Stimulated activated CD4-positive, alpha-beta T cell treated with anti-CD3 and anti-CD28 coated beads, Interleukin-1b, Interleukin-23, amount 100 ng/mL, for 48 hours (primary cell): ENCODE measurements at places on chromosomes 11 and 22.

- no peak for DNase-seq
Measured at GRCh38 chr11:106238704-106239360, 161.4 kb downstream of the AASDHPPT start.

DNA sequence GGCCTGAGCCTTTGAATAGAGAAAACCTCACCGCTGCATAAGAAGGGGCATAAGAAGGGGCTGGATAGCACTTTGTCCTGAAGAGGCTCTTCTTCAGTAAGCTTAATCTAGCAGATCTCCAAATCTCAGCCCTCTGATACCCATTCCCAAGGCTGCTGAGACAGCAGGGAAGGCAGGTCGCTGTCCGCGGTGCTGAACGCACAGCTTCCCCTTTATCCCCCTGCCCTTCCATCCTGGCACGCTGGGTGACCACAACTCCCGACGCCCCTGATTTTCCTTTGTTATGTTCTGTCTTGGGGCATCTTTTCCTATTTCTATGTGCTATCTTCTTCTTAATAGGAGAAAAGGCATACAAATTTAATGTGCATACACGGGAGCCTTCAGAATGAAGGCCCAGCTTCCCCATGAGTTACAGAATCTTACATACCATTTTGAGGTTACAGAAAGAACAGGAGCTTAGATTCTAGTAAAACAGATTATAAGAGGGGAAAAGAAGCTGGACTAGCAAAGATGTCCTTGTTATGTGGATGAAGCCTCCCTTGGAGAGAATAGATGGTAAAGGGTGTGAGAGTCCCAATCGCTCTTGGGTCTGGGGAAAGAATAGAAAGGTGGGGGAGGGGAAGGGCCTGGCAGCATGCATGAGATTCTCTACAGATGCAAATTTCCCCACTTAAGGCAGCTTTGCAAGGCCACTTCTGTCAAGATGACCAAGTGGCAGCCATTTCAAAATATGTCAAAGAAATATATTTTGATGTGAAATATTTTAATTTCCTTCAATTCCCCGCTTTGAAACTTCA is 5.7 kb upstream of the SULT4A1 start:
- no peak for DNase-seq

- DNase-seq, result no peak
Measured at GRCh38 chr11:645536-645935, 8.5 kb downstream of the DRD4 start.

- DNase-seq, result no peak
Measured at GRCh38 chr11:129141748-129142523, 50.2 kb downstream of the ARHGAP32 start.

DNA sequence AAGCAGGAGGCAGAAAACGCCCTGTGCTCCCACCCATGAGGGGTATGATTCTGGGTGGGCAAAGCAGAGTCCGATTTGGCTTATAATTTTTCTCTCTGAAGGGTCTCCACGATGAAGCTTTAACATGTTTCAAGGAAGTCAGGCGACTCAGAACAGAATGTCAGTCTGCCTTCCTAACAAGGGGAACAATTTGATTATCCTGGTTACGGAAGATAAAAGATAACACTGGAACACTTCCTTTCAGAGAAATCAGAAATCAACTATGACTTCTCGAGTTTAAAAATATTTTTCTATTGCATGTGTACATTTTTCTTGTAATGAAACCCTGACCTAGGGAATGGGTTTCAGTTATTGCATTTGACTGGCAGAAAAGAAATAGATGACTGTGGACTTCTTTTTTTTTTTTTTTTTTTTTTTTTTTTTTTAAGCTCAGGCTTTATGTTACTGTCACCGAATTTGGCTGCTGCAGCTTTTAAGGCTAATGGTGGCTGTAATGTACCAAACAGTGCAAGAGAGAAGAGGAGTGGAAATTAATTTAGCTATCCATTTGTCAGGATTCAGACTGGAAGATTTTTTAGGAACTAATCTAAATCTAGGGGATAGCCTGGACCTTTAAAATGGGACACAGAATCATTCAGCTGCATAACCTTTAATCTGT is 297.7 kb downstream of the CADM1 start:
- no peak for DNase-seq

- DNase-seq, result no peak
Measured at GRCh38 chr11:125111001-125111342, 454 bp downstream of the TMEM218 start.

GRCh38 chr22:17817079-17817478 is 42.8 kb upstream of the BID start:
- DNase-seq, result no peak

DNA sequence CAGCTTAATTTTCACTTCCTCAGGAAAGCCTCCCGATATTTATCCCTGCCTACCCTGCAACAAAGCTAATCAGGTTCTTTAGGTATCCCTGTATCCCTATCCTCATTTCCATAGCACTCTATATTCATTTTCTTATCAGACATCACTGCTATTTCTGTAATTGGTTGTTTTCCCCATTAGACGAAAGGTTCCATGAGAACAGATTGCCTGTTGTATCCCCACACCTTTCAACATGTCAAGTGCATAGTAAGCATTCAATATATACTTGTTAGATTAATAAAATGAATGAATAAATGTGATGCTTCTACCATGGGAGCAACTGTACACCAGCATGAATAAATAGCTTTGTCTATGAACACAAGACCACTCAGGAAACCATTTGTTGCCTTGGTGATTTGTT is 499.8 kb downstream of the DLG2 start:
- no peak for DNase-seq

- no peak for DNase-seq
Measured at GRCh38 chr22:19574247-19574646, 50.0 kb upstream of the CLDN5 start.

DNA sequence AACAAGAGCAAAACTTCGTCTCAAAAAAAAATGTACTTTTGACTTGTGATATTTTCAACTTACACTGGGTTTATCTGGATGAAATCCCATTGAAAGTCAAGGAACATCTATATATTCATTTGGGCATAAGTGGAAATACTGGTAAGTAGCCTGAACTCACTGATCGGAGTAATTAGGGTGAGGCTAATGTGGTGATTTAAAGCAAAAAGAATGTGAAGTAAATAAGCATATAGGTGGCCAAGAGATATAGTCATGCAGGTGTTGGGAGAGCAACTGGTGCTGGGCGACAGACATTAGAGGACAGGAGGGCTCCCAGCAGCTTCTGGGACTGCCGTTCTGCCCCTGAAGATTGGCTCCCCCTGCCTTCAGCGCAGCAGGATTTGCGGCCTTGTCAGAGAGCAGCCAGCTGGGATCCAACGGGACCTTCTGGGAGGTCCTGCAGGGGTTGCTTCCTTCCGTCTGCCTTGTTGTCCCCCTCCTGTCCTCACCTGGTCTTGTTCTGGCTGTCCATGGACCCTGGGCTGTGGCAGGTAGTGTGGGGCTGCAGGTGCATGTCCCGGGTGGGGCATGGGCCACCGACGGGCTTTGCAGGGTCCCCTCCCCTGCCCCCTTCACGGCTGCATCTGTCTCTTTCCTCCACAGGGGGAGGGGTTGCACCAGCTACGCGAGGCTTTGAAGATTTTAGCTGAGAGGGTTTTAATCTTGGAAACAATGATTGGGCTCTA is 14.1 kb downstream of the RHBDD3 start:
- DNase-seq, result no peak

DNA sequence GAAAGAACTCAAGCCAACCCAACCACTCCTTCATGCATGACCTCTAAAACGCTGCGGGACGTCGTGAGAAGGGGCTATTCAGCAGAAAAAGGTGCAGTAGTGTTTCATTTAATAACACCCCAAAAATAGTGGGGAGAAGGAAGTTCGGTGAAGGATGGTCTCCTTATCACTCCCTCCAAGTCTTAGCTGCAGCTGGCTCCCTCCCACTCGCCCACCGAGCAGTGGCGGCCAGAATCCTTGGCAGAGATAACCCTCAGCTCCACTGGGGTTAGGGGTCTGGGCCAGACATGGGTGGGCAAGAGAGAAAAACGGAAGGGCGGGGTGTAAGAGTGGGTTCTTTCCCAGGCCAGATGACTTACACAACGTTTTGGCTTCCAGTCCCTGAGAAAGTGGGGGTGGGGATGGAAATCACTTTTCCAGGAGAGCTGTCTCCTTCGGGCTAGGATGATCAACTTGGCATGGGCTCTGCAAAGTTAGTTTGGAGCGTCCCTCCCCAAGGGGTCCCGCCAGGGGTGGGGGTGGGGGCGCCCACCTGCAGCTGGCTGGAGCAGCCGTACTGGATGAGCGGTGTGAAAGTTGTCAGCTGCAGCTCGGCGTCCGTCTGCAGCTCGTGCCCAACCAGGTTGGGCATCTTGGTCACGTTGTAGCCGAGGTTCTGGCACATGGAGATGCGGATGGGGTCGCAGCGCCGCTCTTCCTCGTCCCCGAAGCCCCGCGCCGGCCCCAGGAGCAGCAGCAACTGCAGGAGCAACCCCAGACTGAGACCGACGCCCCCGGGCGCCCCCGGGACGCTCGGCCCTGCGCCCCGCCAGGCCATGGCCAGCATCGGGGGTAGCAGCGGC is 705 bp downstream of the FZD4 start:
- DNase-seq, result no peak
